ENCODE measurements at places on chromosomes 7 and 10.

- no peak for DNase-seq
Measured at GRCh38 chr7:35723011-35723410, 28.1 kb upstream of the HERPUD2 start.

GRCh38 chr10:12945690-12946359 lies 55.7 kb downstream of the CCDC3 start:
- DNase-seq = no peak

GRCh38 chr7:26279405-26279804 lies 12.3 kb upstream of the SNX10 start:
- DNase-seq = no peak

DNA sequence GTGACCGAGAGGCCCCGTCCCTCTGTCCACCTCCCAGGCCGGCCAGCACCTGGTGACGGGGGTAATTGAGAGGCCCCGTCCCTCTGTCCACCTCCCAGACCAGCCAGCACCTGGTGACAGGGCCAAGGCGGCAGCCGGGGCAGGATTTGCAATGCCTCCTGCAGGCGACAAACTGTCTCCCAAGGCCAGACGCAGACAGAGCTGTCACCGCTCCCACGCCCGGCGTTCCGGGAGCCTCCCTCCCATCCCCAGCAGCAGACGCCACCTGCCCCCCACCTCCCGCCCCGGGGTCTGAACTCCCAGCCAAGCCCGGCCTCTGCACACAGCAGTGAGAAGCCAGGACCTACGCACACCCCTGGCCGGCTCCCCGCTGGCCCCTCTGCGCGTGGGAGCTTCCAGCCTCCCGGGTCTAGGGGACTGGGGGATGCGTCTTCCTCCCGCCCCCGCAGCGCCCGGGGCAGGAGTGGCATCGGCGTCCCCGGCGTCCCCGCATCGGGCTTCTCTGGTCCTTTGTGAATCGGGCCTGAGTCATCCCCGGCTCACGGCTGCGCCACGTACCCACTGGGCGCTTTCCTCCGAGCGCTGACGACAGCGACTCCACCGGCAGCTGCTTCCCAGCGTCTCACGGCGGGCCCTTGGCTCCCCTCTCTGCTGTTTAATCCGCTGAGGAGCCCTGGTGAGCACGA lies 95.1 kb upstream of the DIP2C start:
- peak; percentile 41 for DNase-seq

DNA sequence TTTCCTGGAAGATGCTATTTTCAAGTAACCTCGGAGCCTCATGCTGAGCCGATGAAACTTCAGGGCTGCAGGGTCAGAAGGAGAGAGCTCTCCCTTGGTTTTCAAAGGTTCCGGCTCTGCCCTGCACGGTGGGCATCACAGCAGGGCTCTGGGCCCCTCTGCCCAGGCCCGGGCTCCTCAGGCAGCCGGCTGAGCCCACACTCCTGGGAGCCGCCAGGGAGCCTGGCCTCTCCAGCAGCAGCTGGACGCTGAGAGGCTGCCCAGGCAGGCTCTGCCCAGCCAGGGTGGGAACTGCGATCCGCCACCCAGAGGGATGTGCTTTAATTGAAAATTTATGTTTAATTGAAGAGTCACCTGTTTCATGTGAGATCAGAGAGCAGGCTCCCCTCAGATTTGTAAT lies 97.5 kb upstream of the MGMT start:
- DNase-seq = no peak

- DNase-seq = peak; percentile 27
Measured at GRCh38 chr10:86363184-86363832, 3.3 kb downstream of the GRID1 start.

DNA sequence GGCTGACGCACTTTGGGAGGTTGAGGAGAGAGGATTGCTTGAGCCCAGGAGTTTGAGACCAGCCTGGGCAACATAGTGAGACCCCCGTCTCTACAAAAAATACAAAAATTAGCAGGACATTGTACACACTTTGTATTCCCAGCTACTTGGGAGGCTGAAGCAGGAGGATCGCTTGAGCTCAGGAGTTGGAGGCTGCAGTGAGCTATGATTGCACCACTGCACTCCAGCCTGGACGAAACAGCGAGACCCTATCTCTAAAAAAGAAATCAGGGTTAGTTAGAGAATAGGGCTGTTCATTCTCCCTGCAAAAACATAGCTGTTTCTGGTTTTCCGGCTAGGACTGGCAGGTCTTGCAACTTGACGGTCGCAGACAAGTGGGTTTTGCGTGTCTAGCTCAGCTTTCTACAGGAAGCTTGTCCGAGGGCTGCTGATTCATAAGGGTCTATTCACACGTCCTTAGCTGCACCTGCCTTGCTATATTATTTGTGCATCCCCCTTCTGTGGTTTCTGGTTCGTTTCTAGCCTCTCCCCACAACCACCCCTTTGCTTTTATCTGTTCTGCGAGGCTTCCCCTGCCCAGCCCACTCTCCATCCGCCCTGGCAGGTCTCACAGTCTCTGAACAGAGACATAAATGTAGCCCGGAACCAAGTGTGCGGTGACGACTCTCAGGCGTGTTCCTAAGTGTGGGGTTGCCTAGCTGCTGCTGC lies 10.7 kb downstream of the AMZ1 start:
- no peak for DNase-seq

- DNase-seq = no peak
Measured at GRCh38 chr10:24569828-24570657, 153.6 kb downstream of the ARHGAP21 start.

GRCh38 chr10:88131511-88132139 lies 268.2 kb downstream of the PTEN start:
- peak; percentile 86 for DNase-seq

- DNase-seq = no peak
Measured at GRCh38 chr7:7681936-7682329, 36.5 kb downstream of the RPA3 start.

DNA sequence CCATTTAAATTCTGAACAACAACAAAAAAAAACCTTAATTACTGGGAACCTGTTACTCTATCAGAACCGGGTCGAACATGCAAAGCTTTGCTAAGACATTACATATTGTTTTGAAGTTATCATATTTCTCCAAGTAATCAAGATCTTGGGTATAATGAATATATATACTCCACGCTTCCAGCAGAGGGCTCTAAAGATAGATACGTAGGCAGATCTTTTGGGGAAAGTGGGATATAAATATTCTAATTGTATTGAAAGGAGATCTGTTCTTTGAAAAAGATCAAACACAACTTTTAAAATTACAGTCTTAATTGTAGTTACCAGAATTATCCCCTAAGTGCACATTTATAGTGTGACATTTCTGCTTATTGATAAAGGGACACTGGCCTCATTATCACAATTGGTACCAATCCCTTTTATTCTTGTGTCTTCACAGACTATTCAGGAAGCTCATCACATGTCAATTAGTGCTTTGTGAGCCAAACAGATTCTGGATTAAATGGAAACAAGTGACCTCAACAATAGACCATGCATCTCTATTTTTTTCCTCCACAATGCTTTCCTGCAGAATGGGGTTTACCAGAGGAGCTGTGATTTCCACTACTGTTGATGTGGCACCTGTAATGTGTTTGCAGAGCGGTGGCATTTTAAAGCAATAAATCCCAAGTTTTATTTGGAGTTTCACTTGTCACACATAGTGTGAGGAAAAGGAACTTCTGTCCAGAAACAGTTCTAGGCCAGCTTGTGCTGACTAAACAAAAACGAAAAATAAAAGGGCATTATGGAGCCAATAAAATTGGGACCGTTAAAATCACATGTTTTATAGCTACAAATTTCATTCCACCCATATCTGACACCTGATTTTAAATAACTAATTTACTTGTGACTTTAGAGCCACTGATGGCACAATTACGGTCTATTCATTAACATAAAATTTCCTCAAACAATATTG lies 122.4 kb downstream of the CTTNBP2 start:
- peak; percentile 33 for DNase-seq

- no peak for DNase-seq
Measured at GRCh38 chr10:33113466-33113865, 155.4 kb upstream of the ITGB1 start.

GRCh38 chr7:63205136-63205535 lies 793.5 kb upstream of the ZNF722 start:
- DNase-seq = no peak

GRCh38 chr10:51696251-51696650 lies 3.1 kb downstream of the CSTF2T start:
- DNase-seq = no peak

GRCh38 chr7:21730399-21730798 lies 187.6 kb downstream of the DNAH11 start:
- DNase-seq = no peak

- DNase-seq = no peak
Measured at GRCh38 chr10:63723741-63724140, 202.5 kb downstream of the REEP3 start.

DNA sequence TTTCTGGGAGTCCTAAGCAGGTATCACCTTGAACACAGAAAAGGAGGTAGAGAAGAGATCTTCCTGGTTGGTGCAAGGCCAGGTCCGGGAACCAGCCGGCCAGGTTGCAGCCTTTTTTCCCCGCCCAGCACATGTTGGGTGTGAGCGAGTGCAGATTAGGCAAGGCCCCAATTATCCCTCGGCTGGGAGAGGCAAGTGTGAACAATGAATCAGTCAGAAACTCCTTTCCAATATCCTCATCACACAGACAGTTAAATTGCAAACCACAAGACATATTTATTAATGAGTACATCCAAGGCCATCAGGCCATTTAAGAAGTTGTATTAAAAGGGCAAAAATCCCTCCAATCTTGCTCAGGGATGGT lies 115.0 kb upstream of the AFAP1L2 start:
- DNase-seq = peak; percentile 51

DNA sequence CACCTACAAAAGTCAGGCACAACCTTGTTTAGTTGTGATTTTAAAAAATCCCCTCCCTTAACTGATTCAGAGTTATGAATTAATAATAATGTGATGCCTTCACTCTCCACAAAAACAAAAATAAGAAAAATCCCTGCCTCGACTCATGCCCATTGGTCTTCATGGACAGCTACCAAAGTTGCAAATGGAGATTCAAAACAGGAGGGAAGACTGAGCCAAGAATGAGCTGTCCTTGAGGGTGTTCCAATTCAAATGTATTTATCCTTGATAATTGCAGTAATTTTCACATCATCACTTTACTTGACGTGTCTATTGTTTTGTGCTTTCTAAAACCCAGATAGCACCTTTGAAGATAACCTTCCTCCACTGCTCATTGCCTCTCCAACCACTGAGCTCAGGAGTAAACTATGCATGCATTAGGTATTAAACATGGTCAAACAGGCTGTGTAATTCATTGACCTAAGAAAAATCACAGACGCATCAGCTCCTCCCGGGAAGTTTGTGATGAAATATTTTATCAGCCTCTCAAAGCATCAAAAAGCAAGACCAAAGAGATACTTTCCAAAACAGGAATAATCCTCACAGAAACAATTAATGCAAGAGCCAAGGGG lies 712.7 kb upstream of the IGFBP3 start:
- no peak for DNase-seq

DNA sequence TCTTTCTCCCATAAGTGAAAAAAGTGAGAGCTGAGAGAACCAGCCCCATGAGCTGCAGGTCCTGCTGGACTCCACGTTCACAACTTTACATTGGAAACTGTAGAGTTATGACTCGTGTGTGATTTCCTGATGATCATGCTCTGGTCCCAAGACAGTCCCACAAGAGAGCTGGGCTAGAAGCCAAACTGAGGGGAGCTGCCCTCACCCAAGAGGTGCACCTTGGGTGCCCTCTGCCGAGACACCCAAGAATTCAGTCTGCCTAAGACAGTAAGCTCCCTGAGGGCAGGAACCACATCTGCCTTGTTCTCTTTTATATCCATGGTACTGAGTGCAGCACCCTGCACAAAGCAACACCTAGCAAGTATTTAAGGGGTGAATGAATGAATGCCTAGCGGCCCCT lies 112.8 kb upstream of the SFMBT2 start:
- DNase-seq = no peak

GRCh38 chr10:8044908-8045725 lies 9.4 kb upstream of the GATA3 start:
- no peak for DNase-seq

GRCh38 chr10:132607961-132608495 lies 70.4 kb downstream of the INPP5A start:
- DNase-seq = peak; percentile 75

DNA sequence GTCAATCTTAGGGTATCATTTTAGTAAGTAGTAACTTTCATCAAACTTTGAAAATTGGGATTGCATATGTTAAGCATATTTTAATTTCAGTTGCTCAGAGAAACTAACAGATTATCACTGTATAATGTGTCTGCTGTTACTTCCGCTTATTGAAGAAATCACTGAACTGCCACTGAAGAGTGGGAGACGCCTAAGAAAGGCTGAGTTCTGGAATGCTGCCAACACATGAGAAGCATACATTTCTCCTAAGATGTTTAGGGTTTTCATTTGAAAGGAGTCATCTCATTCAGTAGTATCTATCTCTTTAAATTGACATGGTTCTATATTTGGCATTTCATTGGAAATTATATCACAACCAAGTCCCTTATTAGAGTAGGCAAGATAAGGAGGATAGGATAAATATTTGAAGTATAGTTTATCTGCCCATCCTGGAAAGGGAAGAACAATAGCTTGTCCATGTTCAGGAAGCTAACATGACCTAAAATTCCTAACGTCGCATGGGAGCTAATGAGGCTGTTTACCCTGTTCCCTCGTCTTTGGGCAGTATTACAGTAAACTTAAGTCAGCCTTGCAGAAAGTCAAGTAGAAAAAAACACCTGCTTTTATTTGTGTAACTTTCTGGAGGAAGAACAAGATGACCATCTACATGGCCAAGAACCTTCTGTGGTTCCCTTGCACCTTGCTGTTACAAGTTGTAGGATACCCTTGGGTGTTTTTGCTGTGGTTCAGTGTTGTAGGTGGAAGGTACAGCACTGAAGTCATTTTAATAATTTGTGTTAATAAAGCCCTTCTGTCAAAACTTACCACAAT lies 67.3 kb downstream of the NHLRC2 start:
- DNase-seq = no peak

- no peak for DNase-seq
Measured at GRCh38 chr7:142797391-142798377, 26.9 kb downstream of the PRSS2 start.

GRCh38 chr7:538764-539685 lies 19.4 kb upstream of the PDGFA start:
- no peak for DNase-seq

DNA sequence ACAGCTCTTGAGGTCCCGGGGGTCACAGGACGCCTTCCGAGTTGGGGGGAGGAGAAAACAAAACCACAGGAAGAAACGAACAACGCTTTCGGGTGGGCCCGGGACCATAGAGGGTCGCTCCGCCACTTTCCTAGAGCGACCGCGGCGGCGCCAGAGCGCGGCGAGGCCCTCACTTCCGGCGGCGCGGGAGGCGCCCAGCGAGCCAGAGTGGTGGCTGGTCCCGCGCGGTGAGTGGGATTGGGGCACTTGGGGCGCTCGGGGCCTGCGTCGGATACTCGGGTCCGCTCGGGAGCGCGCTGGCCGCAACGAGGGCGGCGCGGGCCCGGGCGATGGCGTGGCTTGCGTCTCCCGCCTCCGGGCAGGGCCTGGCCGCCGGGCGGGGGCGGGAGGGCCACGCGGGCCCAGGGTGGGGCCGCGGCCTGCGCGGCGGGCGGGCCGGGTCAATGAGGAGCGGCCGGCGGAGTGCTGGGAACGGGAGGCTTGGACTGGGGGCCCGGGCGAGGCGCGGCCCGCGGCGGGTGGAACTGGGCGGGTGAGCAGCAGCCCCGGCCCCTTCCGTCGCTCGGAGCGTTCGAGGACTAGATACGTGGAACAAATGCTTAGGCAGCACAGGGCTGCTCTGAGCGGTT lies at the start of gene ZNF22:
Gene ZNF22 (plus strand): TSS at position 172 of the 629 bp plus-strand sequence. CDS start 2,446 bp downstream, outside the sequence.
- DNase-seq = peak; percentile 72

GRCh38 chr10:125096371-125096770 lies 64.0 kb downstream of the CTBP2 start:
- DNase-seq = no peak
